Activated T-cell treated with anti-CD3 and anti-CD28 coated beads for 24 hours (primary cell): ENCODE measurements at places on chromosomes 2 and 18.

DNA sequence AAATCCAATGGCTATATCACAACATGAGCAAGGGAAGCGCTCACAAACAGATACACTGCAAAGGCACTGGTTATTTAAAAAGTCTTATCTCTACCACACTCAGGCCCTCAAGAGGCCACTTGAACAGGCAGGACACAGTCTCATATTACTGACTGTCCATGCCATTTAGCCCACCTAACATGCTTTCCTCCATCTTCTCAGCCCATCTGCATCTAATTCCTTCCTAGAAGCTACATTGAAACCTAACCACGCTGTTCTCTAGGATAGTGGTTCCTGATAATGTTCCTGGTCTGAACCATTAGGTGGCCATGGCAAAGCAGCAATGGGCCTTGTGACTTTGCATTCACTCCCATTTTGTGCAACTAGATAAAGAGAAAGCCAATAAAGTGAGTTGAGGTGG is 22.5 kb upstream of the NEB start:
- no peak for DNase-seq

DNA sequence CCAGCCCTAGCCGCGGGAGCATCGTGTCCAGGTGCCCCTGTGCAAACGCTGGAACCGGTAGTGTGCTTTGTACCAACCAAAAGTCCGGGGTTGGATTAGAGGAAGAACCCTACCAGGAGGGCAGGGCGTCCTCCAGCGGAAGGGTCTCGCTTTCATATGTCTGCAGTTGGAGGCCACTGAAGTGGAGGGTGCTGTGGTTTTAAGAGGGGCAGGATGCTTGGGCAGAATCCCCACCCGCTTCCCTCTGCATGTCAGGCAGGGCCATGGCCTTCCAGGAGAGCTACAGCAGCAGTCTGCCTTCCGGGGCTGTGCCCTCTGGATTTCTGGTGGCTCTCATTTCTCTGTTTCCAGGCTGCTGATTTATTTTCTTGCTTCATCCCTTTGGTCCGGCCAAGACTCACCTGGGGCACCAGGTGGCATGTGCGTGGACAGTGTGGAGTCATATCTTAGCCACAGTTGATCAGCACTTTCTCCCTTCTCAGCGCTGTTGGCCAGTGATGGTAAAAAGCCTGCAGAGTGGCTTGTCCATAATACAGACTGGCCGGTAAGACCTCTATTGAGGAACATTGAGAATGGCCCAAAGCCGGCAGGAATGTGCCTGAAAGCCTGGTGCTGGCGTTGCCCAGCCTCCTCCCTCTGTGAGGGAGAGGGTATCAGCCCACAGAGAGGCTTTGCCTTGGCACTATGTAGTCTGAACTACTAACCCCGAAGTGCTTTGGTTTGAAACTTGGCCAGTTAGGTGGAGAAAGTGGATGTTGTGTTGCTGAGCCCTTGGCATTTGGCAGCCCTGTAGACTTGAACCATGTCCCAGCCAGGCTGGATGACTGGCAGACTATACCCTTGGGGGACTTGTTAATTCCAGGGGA is 1.8 kb downstream of the AGAP1 start:
- no peak for DNase-seq

GRCh38 chr2:211157211-211157610 is 600.8 kb downstream of the CPS1 start:
- no peak for DNase-seq

DNA sequence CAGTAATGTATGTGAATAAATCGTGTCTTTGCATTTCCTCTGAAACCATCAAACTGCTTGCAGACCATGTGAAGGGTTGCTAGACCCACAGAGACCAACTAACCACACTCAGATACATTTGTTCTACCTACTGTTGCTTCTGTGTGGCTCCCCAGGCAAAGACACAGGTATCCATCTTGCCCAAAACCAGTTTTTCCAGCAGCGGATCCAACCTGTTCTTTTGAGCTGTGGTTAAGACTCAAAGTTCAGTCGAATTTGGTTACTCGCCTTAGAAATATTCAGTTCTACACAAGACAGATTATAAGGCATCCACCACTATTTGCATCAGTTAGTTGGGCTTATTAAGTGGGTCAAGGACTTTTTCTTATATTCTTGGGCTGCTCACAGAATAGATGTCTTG is 276.2 kb upstream of the EPHA4 start:
- no peak for DNase-seq

- no peak for DNase-seq
These were observed 314.9 kb upstream of the NRP2 start for GRCh38 chr2:205367331-205367935.

DNA sequence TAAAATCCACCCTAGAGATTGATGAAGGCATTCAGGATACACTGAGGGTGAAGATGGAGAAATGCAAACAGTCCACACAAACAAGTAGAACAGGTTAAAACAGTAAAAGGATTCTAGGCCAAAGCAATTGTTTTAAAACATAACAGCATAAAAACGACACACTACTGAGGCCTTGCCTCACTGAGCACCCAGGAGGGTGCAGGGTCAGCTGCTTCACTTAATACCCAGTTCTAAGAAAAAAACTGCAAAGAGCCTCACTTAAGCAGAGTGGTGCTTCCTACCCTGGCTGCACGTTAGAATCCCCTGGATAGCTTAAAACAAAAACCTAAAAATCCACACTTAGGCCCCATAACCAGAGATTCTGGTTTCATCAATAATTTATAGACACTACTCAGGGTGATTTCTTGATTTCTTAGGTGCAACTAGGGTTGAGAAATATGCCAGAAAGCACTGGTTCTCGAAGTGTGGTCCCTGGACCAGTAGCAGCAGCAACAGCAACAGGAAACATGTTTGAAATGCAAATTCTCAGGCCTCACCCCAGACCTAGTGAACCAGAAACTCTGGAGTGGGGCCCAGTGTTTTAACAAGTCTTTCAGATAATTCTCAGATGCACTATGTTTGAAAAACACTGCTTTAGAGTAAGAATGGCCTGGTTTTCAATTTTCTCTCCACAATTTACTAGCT is 279.1 kb downstream of the ZEB2 start:
- DNase-seq: no peak

DNA sequence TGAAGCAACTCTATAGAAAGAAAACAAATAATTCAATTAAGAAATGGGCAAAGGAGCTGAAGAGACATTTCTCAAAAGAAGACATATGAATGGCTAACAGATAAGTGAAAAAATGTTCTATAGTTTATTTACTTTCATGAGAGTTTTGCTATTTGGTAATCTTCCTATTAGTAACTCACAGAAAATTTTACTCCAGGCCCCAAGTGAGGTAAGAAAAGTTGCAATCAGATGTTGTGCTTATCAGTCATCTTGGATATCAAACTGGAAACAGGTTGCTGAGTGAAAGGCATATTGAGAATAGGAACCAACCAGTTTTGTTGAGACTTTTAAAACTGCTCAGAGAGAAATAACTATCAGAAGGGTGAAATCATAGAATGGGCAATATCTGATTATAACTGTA is 1179.0 kb upstream of the ACVR2A start:
- no peak for DNase-seq

- DNase-seq: no peak
These were observed 491 bp downstream of the ALK start for GRCh38 chr2:29920631-29921559.

DNA sequence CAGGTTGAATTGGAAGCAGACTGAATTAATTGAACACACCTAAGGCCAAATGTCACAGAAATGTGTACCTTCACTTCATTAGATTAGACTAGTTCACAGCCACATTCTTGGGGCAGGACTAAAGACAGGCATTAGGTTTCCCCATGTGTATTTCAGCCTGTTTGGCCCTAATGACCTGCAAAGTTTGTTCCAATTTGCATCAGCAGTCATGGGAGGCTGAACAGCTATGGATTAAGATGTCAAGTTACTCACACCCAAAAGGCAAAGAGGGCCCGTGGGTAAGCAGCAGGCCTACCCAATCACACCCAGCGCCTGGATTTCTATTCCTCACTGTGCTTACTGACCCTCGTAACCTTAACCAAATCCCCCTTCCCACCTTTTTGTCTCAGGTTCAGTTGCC is 99.6 kb upstream of the RIOK3 start:
- no peak for DNase-seq

DNA sequence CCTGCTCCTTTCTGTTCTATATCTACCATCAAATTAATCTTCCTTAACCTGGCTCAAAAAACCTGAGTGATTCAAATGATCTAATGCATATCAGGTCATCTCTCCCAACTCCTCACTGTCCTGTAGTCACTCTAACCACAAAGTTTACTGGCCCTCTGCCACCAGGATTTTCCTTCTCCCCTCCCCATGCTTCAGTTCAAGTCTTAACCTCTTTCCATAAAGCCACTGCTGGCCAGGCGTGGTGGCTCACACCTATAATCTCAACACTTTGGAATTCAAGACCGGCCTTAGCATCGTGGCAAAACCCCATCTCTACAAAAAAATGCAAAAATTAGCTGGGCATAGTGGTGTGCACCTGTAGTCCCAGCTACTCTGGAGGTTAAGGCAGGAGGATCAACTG is 7.5 kb upstream of the SP3 start:
- no peak for DNase-seq

DNA sequence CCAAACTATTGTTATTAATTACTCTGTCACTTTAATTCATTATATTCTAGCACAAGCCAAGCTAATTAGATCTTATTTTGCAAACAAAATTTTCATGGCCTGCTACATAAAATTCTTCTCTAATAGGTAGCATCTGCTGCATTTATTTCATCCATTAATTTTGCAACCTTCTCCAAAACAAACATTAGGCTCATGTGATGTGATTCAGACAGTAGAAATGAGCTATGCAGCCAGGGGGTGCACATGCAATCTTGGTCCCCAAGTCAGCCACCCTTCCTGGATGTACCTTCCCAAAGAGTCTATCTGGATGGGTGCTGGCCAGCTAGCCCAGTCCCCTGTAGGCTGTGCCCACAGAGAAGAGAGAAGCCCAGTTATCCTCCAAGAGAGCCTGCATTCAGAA is 242.1 kb upstream of the OSR1 start:
- no peak for DNase-seq

- DNase-seq: no peak
These were observed 11.9 kb upstream of the TMEM182 start for GRCh38 chr2:102749938-102750337.

GRCh38 chr2:124450481-124450880 is 425.4 kb downstream of the CNTNAP5 start:
- no peak for DNase-seq

DNA sequence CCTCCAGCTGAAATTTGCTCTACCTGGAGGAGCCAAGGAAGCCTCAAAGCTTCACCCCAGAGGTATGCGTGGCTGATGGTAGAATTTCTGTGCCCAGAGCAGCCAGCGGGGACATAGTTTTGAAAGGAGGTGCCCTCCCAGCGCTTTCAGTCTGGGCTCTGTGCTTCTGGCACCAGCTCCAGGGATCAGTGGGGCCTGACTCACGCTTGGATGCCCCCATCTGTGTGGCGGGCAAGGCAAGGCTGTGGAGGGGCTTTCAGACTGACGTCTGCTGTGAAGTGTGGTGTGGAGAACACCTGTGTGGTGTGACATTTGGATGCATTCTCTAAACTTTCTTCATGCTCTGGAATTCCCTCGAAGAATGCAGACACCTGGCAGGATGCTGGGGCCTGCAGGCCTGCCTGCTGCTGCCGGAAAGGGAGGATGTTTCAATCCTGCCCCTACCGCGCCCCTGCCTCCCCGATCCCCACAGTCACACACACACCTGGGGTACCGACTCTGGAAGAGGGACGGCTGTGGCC is 84.1 kb downstream of the CTIF start:
- DNase-seq: no peak

GRCh38 chr2:162782138-162782537 is 56.4 kb downstream of the KCNH7 start:
- no peak for DNase-seq

GRCh38 chr2:121977326-121977725 is 221.9 kb downstream of the TSN start:
- no peak for DNase-seq

GRCh38 chr2:166632616-166633015 is 138.6 kb upstream of the SCN7A start:
- no peak for DNase-seq

GRCh38 chr2:205679410-205680009 is 2.8 kb upstream of the NRP2 start:
- no peak for DNase-seq

GRCh38 chr2:101521487-101521886 is 46.6 kb upstream of the RFX8 start:
- no peak for DNase-seq

DNA sequence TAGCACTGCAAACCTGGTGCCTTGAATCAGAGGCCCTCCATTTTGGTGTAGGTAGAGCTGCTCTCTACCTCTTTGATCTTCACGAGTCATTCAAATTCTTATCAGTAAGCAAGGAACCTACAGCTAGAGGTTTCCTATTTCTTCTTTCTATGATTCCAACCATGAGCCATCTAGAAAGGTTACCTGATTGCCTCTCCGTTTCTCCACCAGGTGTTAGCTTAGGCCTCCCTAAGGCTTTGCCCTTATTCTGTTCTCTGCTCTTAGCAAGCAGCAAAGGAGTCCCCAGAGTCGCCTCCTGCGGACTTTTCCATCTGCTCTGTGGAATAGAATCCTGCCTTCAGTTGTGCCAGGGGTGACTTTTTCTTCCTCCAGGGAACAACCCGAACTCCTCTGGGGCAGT is 173.6 kb downstream of the GRB14 start:
- no peak for DNase-seq

DNA sequence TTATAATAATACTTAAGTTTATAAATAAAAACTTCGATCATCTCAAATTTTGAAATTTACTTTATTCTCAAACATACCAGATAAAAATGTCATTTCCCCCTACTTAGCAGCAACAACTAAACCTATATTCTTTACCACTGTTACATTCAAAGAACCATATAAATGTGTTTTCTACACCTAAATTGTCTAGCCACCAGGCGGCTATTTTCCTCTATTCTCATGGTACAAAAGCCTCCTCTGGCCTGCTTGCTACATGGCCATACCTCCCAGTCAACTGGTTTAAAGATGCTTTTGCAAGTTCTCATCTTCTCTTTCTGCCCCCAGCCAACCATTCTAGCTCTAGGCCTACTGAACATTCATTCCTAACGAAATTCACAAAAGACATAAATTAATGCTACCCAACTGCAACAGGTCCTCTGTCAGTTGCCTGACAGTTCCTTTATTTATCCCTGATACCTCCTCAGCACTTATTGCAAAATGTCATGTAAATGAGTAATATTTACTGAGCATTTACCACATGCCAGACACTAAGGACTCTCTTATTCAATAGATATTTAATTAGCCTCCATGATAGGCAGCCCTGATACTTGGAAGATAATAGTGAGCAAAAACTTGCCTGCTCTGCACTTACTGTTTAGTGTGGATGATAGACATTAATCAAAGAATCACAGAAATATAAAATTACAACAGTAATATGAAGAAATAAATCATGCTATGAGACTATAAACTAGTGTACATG is 5.0 kb downstream of the C1D start:
- DNase-seq: no peak
